ENCODE measurements at places on chromosomes 6 and 20.

- DNase-seq = no peak
Observed at GRCh38 chr6:20458027-20458894, 56.6 kb downstream of the E2F3 start.

DNA sequence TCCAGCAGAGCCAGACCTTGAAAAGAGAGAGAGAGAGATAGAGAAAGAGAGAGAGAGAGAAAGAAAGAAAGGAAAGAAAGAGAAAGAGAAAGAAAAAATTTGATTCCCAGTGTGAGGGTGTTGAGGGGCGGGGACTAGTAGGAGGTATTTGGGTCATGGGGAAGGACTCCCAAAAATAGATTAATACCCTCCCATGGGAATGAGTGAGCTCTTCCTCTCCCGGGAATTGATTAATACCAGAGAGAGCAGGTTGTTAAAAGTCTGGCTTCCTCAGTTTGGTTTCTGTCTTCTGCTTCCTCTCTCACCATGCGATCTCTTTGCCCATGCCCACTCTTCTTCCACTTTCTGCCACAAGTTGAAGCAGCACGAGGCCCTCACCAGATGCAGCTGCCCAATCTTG is 28.8 kb upstream of the CFAP206 start:
- DNase-seq = no peak

- DNase-seq = peak; percentile 62
Observed at GRCh38 chr6:27684264-27685211, 211.6 kb upstream of the ZNF184 start.

DNA sequence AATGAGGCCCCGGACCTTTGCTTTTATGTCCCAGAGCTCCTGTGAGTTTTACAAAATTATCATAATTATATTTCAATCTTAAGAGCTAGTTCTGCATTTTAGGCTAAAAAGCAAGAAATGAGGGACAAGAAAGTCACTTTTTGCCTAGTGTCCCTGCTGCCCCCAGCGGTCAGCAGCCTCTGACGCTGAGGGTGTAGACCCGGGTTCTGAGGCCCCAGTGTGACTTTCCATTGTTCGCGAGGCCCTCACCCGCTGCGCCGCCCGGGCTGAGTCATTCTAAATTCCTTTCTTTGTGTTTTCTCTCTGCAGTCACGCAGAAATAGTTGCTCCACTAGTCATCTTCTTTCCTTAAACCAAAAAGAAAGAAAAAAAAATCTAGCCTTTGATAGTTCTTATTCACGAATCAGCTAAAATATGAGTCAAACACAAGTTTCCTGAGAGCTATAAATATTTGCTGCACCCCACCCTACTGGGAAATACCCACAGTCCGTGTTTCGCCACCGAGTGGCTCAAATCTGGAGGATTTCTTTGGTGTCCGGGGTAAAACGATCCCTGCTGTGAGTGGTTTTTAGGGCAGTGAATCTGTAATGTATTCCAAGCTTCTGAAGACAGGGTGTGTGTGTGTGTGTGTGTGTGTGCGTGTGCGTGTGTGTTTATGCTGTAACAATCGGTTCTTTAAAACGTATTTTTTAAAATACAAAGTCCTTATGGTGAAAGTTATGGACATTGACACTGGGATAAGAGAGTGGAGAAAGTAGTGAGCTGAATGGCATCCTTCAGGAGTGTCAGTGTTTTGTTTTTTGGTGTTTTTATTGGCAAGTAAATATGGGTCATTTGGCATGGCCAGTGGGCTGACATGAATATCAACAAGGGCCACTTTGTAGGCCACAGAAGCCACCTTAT is 59.7 kb upstream of the EEF1A1 start:
- peak; percentile 74 for DNase-seq

- DNase-seq = no peak
Observed at GRCh38 chr6:43257367-43258145, 14.3 kb downstream of the TTBK1 start.
